ENCODE measurements at places on chromosomes 4 and X.

- no peak for DNase-seq
Observed at GRCh38 chr4:98242538-98242937, 18.6 kb upstream of the RAP1GDS1 start.

GRCh38 chr4:134174271-134174670 is 27.3 kb downstream of the PABPC4L start:
- no peak for DNase-seq

GRCh38 chr4:177125656-177126055 is 184.0 kb upstream of the NEIL3 start:
- no peak for DNase-seq

DNA sequence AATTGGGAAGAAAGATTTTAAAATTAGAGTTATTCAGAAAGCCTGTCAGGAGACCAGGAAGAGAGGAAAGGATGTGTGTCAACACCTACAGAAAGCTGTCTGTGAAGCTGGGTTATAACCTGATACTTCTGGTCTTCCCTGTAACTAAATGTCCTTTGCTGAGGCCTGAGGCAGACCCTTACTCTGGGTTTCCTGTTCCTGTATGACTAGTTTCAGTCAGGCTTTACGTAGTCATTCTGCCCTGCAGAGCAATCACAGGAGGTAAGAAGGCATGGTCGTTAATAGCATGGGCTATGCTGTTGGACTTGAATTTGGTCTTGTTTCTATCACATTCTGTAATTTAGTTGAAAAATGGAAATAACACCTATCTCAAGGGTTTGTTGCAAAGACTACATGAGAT is 110.5 kb upstream of the IGFBP7 start:
- no peak for DNase-seq

Measured in GM23248 (cell line).